ENCODE measurements at places on chromosomes 6 and 20.

DNA sequence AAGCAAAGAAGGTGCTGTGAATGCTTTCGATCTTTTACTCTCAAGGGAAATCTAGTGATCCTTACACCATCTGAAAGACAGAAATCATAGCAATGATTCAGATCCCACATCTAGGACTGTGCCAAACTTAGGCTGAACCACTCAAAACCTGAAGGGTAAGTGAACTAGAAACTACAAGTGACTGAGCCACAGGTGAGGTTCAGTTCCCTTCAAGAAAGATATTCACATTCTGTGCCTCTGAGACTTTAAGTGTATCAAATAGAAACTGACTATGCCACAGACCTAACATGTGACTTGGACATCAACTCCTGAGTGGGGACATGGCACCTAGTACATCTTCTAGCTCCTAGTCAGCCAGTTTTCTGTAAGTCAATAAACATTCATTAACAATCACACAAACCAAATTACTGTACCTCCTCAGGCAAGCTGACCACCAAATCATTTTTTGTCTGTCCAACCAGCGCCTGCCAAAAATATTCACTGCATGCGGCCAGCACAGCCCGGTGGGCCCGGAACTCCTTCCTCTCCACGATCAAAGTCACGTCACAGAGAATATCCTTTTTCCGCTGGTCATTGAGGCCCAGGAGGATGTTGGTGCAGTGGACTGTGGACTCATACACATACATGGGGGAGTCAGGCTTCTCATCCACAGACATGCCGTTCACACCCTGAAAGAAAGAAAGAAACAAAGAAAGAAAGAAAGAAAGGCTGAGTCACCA, 114.1 kb downstream of the GJA10 start:
- H3K4me3 ChIP-seq: no peak overlapping the region
- peaks cover 3% of the 10 kb centered on the region for H3K4me1 ChIP-seq
- DNase-seq: no peak
- no peak overlapping the region for H3K27ac ChIP-seq

- peaks cover 6% of the 10 kb centered on the region for H3K36me3 ChIP-seq
- H3K4me3 ChIP-seq: peak overlapping the region; percentile 22
- H3K4me1 ChIP-seq: peaks cover 29% of the 10 kb centered on the region
- H3K27me3 ChIP-seq: no peaks in the 10 kb centered on the region
- no peak overlapping the region for H3K27ac ChIP-seq
Measured at GRCh38 chr20:62240020-62240685, 1.8 kb downstream of the OSBPL2 start.

GRCh38 chr6:79416931-79417330, 120.3 kb downstream of the LCA5 start:
- peaks cover 2% of the 10 kb centered on the region for H3K4me1 ChIP-seq
- H3K4me3 ChIP-seq: no peak overlapping the region
- DNase-seq: no peak
- no peaks in the 10 kb centered on the region for H3K36me3 ChIP-seq

DNA sequence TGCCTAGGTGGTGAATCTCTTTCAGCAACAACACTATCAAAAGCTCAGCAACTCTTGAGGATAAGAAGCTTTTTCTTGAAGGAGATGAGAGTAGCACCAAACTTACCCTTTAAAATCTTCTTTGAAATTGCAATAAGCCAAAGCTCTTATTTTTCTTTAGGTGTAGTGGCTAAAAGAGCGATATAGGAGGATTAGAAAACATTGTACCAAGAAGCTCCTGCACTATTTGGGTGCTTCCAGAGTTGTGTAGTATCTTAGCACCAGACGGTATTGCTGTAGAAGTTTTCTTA, 1.2 kb downstream of the FUT9 start:
- DNase-seq: no peak
- H3K4me3 ChIP-seq: no peak overlapping the region
- H3K27ac ChIP-seq: no peak overlapping the region
- no peaks in the 10 kb centered on the region for H3K36me3 ChIP-seq

DNA sequence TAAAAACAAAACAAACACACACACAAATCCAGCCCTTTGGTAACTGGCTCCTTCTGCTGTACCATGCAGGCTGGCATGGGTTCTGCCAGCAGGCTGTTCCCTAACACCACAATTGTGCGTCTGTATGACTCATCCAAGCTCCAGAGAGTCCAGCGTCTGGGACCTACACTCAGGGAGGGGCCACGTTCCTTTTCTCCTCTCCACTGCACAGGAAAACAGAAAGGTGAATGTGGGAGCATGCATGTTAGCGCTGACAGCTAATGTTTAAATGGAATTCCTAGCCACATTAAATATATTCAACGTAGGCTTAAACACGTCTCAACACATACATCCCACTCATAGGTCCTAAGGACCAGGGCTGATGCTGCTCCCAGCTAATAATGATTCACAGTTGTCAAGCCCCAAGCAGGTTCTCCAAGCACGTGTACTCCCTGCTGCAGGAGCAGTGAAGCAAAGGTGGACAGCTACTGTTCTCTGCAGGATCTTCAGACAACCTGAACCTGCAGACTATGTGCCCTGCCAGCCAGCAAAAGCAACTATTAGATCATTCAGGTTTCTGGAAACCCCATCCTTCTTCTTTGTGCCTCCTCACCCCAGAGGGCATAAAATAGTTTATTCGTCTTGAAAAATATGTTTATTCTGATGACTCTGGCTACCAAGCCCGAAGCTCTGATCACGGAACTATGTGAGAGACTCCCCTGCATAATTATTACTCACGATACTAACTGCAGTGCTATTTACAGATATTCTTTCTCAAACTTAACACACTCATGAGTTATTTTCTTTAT, 20.9 kb downstream of the MAP1LC3A start:
- no peaks in the 10 kb centered on the region for H3K4me1 ChIP-seq
- no peak overlapping the region for H3K4me3 ChIP-seq
- no peak for DNase-seq
- peaks cover 54% of the 10 kb centered on the region for H3K36me3 ChIP-seq
- no peaks in the 10 kb centered on the region for H3K27me3 ChIP-seq
- H3K27ac ChIP-seq: no peak overlapping the region
